ENCODE measurements at places on chromosomes 2 and 18.

DNA sequence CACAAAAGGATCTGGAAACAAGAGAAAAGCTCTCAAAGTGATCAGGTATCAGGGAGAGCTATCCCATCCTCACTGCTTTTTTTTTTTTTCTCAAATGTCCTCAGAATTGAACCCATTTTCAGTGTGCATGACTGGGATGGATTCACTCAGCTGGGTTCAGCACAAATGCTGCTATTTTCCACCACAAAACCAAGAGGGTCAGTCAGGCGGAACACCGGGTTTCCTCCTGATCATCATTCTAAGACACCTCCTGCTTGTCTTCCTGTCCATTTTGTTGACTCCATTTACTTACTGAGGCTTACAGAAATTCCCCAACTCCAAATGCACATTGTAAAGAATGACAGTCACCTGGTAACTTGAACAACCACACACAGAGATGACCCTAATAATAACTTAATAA, 39.9 kb downstream of the CYRIA start:
- no peak for DNase-seq

DNA sequence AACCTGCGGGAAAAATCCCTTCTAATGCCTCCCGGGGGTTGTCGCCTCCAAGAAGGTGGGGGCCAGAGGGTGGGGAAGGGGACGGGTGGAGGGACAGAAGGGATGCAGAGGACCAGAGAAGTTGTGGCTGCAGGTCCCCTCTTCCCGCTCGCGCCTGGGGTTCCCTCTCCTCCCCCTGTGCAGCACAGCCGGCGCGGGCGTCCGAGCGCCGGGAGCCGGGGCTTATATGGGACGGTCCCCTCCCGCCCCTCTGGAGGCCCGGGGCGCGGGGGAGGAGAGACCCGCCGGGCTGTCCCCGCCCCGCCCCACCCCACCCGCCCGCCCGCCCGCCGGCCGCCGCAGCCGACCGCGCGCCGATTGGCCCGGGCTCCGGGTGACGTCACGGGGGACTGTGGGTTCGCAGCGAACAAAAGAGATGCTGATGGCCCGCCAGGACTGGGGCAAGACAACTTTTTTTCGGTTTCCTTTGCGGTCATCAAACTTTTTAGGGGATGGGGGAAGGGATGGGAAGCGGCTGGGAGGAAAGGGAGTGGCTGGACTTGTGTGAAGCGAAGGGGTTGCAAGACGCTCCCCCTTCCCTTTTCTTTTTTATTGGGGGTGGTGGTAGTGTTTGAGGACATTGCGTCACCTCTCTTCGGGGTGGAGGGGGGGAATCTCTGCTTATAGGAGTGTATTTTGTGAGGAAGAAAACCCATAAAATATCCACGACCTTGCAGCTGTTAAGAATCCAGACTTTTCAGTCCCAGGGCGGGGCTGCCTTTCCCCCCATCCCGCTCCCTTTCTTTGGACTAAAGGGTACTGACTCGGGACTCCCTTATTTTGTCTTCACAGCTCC, at the start of gene FN1:
Gene FN1, minus strand, starts transcription at position 199 of the 835 bp plus-strand sequence. CDS start 266 bp downstream, outside the sequence.
- DNase-seq = no peak

GRCh38 chr2:221514305-221515040, 57.6 kb downstream of the EPHA4 start:
- DNase-seq = no peak

GRCh38 chr2:182088681-182089320, 103.1 kb downstream of the PPP1R1C start:
- no peak for DNase-seq

DNA sequence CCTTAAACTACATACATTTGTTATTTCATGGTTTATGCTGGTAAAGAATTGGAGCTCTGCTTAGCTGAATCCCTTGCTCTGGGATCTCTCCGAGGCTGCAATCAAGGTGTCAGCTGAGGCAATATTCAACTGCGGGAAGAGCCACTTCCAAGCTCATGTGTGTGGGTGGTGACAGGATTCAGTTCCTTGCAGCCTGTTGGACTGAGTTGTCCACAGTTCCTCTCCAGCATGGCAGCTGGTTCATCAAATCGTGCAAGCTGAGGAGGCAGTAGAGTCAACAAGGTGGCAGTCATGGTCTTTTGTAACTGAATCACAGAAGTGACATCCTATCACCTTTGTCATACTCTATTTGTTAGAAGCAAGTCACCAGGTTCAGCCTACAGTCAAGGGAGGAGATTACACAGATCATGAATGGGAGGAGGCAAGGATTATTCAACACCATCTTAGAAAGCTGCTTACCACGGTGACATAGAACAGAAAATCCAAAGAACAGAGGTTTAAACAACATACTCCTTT, 56.9 kb downstream of the CTIF start:
- DNase-seq = no peak

- no peak for DNase-seq
These were observed 136.7 kb downstream of the LAMA3 start for GRCh38 chr18:23825978-23826405.

DNA sequence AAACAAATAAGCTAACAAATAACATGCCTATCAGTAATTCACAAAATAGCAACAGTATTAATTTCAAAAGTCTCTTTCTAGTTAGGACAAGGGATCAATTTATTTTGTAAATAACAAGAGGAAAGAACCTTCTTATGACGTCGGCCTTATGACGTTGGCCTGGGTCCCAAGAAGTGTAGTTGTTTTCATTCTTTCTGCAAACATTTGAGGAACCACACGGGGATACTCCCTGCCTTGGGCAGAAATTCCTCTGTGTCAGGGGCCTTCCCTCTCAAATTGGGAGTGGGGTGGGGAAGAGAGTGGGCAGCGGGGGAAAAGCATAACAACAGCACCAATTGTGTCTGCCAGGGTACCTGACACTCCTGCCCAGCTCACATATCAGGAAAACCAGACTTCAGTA, 1.3 kb downstream of the CCDC68 start:
- no peak for DNase-seq

DNA sequence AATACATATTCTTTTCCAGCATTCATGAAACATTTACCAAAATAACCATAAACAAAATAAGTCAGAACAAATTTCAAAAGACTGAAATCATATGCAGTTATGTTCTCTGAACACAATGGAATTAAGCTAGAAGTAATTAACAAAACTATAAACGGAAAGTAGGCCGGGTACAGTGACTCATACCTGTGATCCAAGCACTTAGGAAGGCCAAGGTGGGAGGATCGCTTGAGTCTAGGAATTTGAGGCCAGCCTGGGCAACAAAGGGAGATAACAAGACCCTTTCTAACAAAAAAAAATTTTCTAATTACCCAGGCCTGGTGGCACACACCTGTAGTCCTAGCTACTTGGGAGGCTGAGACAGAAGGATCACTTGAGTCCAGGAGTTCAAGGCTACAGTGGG, 14.9 kb downstream of the ATAD2B start:
- DNase-seq = no peak

DNA sequence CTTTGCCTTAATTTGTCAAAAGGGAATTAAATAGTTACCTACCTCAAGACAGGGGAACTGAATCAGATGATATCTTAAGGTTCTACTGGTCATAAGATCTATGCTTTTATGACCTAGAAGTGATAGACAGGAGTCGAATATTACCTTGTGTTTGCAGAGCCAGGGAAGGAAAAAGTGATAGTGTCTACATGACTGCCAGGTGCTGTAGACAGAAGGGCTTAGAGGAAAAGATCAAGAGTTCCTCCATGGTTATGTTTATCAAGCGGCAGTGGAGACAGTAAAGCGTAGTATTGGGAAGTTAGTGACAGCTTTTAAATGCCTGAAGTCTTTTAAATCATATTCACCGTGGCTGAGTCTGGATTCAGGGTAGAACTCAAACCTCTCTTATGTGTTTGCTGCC, 11.9 kb downstream of the CRIM1 start:
- no peak for DNase-seq

GRCh38 chr2:144430722-144431391, 89.1 kb downstream of the ZEB2 start:
- DNase-seq = no peak

GRCh38 chr2:10934308-10934978, 22.7 kb downstream of the KCNF1 start:
- DNase-seq = no peak

DNA sequence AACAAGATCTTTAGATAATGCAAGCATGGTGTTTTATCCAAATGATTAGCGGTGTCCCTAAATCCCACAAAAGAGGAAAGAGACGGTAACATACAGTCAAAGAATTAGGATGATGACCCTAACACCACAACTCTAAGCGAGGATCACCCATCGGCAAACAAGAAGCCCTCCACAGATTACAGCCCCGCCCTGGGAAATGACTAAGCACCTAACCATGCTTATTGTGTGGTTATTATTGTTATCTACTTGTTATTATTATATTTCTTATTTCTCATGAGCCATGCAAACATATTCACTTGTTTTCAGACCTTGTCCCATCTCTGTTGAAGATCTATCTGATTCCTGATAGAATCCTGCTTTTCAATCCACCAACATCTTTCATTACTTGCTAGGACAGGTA, 651.3 kb downstream of the NYAP2 start:
- no peak for DNase-seq

GRCh38 chr2:215756346-215756730, 257.0 kb downstream of the MREG start:
- DNase-seq = no peak

DNA sequence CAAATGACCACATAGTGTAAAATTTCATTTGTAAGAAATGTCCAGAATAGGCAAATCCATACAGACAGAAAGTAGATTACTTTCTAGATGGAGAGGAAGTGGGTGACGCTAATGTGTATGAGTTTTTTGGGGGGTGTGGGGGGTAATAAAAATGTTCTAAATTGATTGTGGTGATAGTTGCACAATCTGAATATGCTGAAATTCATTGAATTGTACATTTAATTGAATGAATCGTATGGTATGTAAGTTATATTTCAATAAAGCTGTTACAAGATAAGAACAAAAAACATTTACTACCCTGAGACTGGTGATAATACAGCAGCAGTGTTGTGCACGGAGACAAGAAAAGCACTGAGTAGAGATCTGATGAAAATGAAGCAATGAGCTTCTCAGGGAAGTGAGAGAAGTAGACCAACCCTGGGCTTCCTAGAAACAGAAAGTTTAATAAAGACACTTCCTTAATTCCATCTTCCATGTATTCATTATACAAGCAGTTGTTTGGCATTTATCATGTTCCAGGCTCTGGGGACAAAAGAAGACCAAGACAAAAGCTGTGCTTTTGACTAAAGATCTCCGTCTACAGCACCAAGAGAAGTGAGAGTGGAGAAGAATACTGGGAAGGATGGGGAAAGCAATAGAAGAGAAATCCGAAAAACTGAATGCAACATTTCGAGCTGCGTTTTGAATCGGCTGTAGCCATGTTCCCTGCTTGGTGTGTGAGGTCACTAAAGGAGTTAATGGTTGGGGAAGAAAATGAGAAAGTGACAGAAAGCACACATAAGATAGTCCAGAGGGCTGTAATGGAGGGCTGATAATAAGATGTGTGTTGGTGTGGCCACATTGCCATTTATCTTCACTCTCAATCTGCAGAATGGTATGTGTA, 1.8 kb upstream of the PDE11A start:
- DNase-seq = no peak

GRCh38 chr2:162974771-162975170, 136.2 kb upstream of the KCNH7 start:
- no peak for DNase-seq

- DNase-seq = no peak
These were observed 402.7 kb upstream of the FSIP2 start for GRCh38 chr2:185335879-185336278.

GRCh38 chr2:26720322-26721114, 28.0 kb downstream of the KCNK3 start:
- no peak for DNase-seq

GRCh38 chr18:80259610-80260009, 12.3 kb upstream of the PARD6G start:
- no peak for DNase-seq

- no peak for DNase-seq
These were observed 107.7 kb downstream of the SCG2 start for GRCh38 chr2:223494496-223494895.

DNA sequence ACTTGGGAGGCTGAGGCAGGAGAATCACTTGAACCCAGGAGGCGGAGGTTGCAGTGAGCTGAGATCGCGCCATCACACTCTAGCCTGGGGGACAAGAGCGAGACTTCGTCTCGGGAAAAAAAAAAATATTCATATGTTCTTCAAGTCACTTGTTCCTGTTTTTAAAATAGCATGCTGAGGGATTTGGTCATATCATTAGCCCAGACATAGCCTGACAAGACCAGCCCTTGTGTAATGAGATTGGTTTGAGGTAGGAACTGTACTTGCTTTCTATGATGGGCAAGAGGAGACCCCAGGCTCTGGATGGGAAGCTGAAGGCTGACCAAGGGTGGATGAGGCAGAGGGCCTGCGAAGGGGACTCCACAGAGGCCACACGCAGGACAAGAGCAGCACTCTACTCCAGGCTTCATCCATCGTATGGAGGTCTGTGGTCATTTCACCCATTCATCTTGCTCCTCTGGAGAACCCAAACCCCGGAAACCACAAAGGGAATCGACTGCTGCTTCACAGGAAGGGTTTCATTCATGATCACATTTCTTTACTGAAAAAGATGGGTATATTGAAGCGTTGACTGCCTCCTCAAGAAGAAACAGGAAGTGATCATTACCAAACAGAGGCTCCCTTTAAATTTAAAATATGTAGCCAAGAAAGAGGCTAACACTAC, 87.1 kb upstream of the ZNF397 start:
- DNase-seq = peak; percentile 64

DNA sequence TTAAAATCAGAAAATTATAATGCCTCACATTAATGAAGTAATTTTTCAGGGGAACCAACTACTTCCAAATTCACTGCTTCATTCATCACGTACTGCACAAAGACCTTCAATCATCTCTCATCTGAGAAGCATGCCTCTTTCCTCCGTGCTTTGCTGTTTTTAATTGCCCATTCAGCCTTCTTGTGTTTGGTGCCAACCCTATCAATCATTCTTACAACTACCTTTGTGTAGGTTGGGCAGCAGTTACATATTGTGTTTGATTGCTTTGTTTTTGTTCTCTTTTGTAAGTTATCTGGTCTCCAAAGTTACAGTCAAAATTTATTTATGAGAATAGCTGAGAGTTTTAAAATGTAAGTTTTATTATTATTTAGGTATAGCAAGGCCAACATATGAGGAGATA, 549.0 kb upstream of the SLC8A1 start:
- no peak for DNase-seq

DNA sequence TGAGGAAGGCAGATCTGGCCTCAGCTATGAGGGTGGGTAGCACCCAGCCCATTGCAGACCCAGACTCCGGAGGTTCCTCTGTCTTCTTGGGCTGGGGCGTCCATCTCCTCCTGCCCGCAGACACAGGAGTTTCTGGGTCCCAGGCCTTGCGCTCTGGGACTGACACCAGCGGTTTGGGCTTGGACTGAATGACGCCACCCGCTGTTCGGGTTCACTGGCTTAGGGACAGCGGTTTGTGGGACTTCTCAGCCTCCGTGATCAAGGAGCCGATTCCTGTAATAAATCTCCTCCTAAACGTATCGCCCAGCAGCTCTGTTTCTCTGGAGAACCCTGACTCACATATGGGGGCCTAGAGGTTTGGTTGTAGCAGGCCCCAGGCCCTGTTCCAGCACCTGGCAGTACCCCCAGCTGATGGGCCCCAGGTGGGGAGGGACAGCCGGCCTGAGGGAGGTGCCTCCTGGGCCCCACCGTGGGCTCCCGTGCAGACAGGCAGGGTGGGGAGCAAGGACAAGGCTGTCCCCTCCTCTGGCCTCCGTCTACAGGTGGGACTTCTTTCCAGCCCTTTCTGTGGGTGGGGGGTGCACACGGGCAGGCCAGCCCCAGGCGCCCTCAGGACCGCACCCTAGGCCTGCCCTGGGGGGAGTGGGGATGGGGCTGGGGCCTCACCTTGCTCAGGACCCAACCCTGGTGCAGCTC, 4.5 kb upstream of the AQP12A start:
- no peak for DNase-seq

GRCh38 chr2:239956818-239957261, 68.3 kb downstream of the NDUFA10 start:
- no peak for DNase-seq

- no peak for DNase-seq
These were observed 502.7 kb downstream of the RNF144A start for GRCh38 chr2:7419814-7420311.
